Renal pelvis (tissue), 12 donors: ENCODE measurements at places on chromosomes 1 and 21. TPM values are rescaled to one million over a fixed set of nuclear protein-coding genes. Genes with fewer than 3 reads are reported as not detected.

- no peak for DNase-seq
Measured at GRCh38 chr1:6928106-6928885, 143.0 kb downstream of the CAMTA1 start.

Gene RIPPLY3
- polyA plus RNA-seq: 2.4 TPM

- DNase-seq: peak; percentile 45
Measured at GRCh38 chr1:45359882-45360513, 19.8 kb upstream of the MUTYH start.

DNA sequence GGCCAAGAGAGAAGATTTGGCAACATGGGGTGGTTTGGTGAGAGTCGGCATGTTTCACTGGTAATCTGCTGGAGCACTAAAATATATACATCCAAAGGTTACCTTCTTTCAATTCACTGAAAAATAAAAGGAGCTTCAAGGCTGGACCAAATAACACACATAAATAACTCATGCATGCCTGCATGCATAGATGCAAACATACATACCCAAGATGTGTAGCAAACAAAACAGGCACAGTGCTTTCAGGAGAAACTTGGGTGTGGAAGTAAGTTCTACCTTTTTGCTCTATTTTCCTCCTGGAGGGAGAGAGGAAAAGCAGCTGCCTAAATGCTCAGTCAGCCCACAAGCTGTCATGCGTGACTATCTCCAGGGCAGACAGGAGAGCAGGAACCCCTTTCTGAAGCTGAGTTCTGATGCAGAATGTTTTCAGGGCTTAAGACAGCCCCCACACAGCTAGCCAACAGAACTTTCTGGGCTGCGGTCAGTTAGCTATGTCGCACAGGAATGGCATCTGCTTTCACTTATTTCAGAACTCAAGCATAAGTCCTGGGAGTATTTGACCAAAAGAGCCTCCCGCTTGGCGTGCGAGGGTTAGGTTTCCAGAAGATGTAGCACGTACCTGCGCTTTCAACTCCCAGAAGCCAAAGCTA, 166.2 kb downstream of the TOMM20 start:
- DNase-seq: peak; percentile 81

DNA sequence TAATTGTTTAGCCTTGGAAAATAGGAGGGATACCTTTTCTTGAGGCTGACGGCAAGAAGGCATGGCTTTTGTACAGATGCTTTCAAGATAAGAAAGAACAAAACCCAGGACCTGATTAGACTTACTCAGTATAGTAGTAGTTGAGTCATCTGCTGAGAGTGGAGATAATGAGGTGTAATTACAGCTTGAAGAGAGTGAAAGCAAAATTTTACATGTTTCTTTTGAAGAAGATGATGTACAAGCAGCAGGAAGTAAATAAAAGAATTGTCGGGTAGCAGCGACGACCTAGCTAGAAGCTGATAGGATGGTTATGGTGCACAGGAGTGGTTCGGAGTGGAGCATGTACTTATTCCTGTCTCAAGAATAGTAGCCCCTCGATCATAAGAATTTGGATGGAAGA, 6.6 kb downstream of the ANGPTL1 start:
- DNase-seq: no peak

DNA sequence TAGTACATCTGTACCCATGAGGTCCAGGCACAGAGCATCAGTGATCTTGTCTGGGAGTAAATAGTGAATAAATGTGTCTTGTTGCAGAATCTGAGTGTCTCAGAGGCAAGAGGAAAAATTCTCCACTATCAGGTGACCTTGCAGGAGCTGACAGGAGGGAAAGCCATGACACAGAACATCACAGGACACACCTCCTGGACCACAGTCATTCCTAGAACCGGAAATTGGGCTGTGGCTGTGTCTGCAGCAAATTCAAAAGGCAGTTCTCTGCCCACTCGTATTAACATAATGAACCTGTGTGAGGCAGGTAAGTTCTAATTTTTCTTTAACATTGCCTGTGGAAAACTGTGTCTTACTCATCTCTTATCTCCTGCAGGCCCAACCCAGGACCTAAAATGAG, 43.1 kb downstream of the IL12RB2 start:
- no peak for DNase-seq

GRCh38 chr21:44484498-44485253, 29.4 kb downstream of the LRRC3 start:
- DNase-seq: no peak

- no peak for DNase-seq
Measured at GRCh38 chr1:151344291-151344690, 2.8 kb downstream of the RFX5 start.

DNA sequence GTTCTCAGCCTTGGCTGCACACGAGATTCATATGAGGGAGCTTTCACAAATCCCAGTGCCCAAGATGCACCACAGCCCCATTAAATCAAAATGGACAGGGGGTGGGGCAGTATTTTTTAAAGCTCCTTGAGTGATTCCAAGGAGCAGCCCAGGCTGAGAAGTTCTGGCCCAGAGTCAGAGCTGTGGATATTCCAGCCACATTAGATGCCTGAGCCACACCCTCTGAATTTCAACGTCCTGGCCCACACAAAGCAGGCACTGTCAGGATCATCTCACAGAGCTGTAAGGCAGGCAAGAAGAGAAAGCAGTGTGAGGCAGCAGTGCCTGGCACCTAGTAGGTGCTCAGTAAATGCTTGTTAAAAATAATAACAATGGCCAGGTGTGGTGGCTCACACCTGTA, 37.4 kb downstream of the PAX7 start:
- DNase-seq: no peak

GRCh38 chr1:17121881-17122280, 2.6 kb upstream of the PADI2 start:
- no peak for DNase-seq

GRCh38 chr1:37708471-37708870, 16.2 kb downstream of the CDCA8 start:
- no peak for DNase-seq

DNA sequence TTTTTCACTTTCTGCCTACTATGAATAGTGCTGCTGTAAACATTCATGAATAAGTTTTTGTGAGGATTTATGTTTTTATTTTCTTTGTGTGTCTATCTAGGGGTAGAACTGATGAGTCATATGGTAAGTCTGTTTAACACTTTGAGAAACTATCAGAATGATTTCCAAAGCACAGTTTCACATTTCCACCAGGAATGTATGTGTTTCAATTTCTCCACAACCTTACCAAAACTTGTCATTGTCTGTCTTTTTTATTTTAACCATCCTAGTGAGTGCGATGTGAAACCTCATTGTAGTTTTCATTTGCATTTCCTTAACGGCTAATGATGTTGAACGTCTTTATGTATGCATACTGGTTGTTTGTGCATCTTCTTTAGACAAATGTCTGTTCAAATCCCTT, 23.5 kb downstream of the RNASEL start:
- DNase-seq: no peak

DNA sequence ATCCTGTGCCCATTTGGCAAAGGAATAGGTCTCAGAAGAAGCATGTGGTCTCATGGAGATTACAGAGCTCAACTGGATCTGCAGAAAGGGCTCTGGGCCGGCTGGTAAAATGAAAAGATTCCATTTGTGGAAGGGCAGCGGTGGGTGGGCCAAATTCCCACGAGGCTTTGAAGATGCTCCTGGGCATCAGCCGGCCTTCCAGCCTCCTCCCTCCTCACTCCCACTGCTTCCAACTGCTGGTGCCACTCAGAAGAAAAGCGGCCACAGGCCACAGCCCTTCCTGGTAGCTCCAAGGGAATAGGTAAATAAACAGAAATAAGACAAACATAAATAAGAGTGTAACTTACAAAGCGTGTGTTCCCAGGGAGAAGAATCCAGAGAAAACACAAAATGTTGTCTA, 136.3 kb upstream of the SLC44A3 start:
- DNase-seq: no peak

Gene RAB3B
- 6.5 TPM for polyA plus RNA-seq

DNA sequence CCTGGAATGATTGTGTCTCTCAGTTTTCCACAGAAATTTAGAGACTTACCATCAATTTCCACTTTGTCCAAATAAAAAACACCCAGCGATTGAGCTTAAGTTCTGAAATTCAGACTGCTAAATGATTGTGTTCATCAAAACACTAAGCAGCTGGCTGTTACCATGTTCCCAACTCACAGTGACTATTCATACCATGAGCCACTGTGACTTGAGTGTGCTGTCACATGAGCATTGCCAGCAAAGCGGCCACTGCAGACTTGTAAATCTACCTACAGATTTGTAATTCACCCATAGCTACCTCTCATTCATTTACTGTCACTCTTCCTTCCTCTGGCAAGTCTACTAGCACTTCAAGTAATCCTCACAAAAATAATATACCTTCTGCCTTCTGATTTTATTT, 17.2 kb upstream of the PRKAB2 start:
- DNase-seq: no peak

- DNase-seq: no peak
Measured at GRCh38 chr1:173042806-173043205, 7.9 kb downstream of the TNFSF18 start.

DNA sequence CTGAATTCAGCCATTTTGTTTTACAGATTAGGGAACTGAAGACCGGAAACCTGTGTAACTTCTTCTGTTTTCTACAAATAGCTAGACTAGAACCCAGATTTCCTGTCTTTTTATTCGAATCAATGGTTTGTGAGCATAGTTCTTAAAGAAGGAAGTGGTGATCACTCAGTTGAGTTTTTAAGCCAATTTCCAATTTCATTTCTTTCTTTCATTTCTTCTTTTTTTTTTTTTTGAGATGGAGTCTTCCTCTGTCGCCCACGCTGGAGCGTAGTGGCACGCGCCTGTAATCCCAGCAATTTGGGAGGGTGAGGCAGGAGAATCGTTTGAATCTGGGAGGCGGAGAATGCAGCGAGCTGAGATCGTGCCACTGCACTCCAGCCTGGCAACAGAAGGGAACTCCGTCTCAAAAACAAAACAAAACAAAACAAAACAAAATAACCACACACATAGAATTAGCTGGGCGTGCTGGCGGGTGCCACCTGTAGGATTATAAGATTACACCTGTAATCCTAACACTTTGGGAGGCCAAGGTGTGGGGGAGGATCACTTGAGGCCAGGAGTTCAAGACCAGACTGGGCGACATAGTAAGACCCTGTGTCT, 3.0 kb upstream of the MDM4 start:
- DNase-seq: no peak

DNA sequence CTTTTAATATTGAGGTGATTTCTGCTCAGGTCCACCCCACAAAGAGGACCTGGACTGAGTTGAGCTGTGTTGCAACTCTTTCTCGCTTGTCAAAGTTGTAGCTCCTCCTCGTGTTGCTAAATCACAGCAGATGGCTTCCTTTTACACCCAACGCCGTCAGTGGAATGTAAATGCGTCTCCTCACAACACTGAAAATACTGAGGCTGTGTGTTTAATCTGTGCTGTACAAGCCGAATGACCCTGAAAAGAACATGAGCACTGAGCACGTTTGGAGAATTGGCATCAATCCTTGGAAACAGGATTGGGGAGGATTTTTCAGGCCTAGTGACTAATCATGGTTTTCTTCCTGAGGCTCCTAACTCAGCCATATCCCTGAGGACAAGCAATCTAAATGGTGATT, 196.0 kb downstream of the CRB1 start:
- DNase-seq: peak; percentile 58
